H1 (cell line): ENCODE measurements at places on chromosomes 12 and 14. TPM values are rescaled to one million over a fixed set of nuclear protein-coding genes. Genes with fewer than 3 reads are reported as not detected.

The ZNF384 gene
- 59.0 and 75.1 TPM in 2 replicates for polyA plus RNA-seq

The GLS2 gene
- 20.1 and 22.5 TPM in 2 replicates for polyA plus RNA-seq

The RIN3 gene
- polyA plus RNA-seq = 0.59 and 0.78 TPM in 2 replicates

The SLC25A21 gene
- polyA plus RNA-seq = 1.9 and 15.7 TPM in 2 replicates

The TCL1B gene
- 11.5 and 14.7 TPM in 2 replicates for polyA plus RNA-seq

The PPFIA2 gene
- polyA plus RNA-seq = 0.72 and 1.2 TPM in 2 replicates

The TAS2R8 gene
- polyA plus RNA-seq = not detected in 2 replicates

The GPRC5D gene
- 0.45 and 0.60 TPM in 2 replicates for polyA plus RNA-seq
